ENCODE measurements at places on chromosomes 12 and 14. TPM values are rescaled to one million over a fixed set of nuclear protein-coding genes. Genes with fewer than 3 reads are reported as not detected.

DNA sequence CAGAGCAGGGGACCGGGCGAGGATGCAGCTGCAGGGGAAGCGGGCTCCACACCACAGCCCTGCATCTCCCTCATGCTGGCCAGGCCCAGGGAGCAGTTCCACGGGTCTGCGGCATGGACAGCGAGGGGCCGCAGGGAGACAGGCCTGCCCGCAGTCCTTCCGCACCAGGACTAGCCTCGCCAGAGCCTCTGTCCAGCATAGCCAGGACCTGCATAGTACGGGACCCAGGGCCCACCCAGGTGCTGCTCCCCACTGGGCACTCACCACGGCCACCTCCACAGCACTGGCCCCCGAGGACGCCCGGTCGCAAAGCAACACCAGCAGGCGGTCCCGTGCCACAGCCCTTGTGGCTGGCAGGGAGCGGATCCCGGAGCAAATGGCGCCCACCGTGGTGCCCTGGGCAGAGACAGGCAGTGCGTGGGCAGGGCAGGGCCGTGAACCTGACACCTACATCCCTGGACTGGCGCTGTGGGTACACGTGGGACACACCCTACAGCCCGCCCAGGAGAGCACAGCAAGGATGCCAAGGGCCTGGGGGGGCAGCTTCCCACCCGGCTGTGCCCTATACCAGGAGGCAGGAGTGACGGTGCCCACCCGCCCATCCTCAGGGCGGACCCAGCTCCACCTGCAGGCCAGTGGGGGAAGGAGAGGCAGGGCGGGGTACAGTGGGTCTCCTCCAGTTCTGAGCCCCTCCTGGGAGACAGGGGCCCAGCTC is 23.8 kb downstream of the JAG2 start:
- peak; percentile 10 for DNase-seq

DNA sequence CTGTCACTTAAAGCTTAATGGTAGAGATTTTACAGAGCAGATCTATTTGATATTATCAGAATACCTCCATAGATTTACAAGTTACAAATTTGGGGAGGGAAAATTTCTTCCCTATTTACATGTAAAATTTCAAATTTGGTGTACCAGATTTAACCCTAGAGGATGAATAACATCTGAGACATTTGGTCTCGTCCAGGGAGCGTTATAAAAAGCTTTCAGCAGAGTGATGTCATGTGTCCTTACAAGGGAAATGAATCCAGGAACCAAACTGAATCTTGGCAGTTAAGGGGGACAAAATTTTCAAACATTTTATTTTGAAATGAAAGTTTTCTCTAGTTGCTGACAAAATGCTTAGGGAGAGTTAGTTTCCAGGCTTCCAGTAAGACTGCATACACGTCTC is 4.5 kb upstream of the CDK17 start:
- DNase-seq: no peak

KLRD1 gene
- total RNA-seq: 2.7 TPM

HECTD1 gene
- total RNA-seq: 129 TPM

- DNase-seq: no peak
Observed at GRCh38 chr14:52733824-52734223, 3.9 kb downstream of the STYX start.

All from left colon (tissue), 2 donors.